ENCODE measurements at places on chromosomes 2 and 18. TPM values are rescaled to one million over a fixed set of nuclear protein-coding genes. Genes with fewer than 3 reads are reported as not detected.

SPAG16 gene
- 17.3 TPM for total RNA-seq

TCF4 gene
- 9.3 TPM for total RNA-seq

GCG gene
- total RNA-seq: not detected

ANKRD30BL gene
- not detected for total RNA-seq

KIF5C gene
- 4.7 TPM for total RNA-seq

ANKRD36 gene
- total RNA-seq: 5.4 TPM

DOCK10 gene
- total RNA-seq: 2.1 TPM

RAD51AP2 gene
- not detected for total RNA-seq

RGPD4 gene
- total RNA-seq: not detected

GPR75 gene
- total RNA-seq: 1.5 TPM

- DNase-seq: no peak
These were observed 13.2 kb downstream of the CNNM4 start for GRCh38 chr2:96773922-96774321.

DNA sequence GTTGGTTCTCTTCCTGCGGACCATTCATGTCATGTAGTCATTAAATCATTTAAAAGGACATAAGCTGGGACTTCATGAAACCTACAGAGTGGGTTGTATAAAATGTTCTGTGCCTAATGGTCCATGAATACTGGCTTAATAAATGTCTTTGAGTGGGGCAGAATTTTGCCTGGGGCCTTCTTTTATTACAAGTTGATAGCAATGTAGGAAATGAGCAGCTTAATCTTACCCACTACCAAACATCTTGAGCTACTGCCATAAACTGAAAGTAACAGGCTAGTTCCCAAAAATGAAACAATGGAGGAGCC lies 130.9 kb downstream of the TMEM17 start:
- no peak for DNase-seq

GRCh38 chr18:57497372-57498294 lies 62.5 kb downstream of the ONECUT2 start:
- DNase-seq: no peak

DNA sequence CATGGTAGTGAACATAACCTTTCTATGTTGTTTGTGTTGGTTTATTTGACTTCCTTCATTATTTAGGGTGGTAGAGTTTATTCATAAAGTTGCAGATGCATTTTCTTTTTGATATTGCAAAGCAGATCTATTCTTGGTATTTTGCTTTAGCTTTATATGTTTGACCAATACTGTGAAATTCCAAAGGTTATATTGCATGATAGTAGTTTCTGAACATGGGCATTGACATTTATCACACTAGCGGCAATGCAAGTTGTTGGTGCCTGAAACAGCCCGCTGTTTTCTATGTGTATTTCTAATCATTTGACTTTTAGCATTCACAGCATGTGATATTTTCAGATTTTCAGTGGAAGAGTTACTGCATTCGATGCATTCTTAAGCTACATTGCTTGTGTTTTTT lies 87.2 kb downstream of the ASXL3 start:
- DNase-seq: no peak

DNA sequence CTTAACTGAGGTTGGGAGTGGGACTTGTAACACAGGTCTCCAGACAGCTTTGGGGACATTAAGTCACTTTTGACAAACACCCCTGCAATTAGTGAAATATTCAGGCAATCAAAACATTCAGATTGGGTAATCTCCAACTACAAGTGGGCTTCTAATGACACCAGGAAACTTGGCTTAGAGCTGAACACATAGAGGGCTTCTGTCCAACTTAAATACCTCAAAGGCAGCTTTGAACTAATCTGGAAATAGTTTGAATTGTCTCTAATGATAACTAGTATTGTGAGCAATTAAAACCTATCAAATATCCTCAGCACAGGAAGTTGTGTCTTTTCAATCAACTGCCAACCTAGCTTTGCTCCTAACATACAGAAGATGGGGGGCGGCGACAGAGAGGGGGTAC lies 5.1 kb upstream of the ASPRV1 start:
- DNase-seq: no peak

DNA sequence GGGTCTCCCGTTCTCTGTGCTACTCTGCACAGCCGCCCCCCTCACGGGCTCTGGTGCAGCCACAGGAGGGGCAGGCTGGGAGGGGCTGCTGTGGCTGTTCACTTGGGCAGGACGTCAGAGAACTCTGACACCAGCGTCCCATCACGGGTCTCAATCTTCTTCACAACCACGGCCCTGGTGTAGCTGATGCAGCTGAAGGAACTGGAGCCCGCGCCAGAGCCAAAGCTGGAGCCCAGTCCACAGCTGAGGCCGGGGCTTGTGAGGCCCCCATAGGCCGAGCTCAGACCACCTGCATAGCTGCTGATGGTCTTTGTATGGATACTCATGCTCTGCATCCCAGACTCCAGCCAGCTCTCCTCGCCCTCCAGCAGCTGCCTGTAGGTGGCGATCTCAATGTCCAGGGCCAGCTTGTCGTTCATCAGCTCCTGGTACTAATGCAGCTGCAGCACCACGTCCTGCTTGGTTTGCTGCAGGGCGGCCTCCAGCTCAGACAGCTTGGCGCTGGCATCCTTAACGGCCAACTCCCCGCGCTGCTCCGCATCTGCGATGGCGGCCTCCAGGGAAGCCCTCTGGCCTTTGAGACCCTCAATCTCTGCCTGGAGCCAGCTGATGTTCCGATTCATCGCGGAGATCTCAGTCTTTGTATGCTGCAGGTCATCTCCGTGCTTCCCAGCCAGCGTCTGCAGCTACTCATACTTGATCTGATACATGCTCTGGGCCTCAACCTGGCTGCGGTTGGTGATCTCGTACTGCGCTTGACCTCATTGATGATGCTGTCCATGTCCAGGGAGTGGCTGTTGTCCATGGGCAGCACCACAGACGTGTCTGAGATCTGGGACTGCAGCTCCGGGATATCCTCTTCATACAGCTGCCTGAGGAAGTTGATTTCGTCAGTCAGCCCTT lies 7.4 kb upstream of the DUSP19 start:
- no peak for DNase-seq

- no peak for DNase-seq
These were observed 49.4 kb upstream of the PKDCC start for GRCh38 chr2:41998186-41999127.

DNA sequence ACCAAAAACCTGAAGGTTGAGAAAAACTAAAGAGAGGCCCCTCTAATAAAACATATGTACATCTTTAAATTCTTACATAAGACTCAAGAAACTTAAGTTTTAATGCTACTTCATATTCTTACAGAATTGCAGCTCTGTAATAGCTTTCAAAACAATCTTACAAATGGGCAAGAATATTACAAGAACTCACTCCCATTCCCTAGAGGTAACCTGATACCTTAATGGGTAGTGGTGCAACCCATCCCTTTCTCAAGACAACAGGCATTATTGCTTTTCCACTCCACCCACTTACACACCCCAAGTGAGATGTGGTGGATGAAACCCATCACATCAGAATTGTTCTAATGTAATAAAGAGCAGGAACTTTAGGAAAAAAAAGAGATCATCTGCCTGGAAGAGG lies 103.7 kb downstream of the RBMS1 start:
- no peak for DNase-seq

GRCh38 chr2:189527041-189527750 lies 53.4 kb downstream of the SLC40A1 start:
- no peak for DNase-seq

DNA sequence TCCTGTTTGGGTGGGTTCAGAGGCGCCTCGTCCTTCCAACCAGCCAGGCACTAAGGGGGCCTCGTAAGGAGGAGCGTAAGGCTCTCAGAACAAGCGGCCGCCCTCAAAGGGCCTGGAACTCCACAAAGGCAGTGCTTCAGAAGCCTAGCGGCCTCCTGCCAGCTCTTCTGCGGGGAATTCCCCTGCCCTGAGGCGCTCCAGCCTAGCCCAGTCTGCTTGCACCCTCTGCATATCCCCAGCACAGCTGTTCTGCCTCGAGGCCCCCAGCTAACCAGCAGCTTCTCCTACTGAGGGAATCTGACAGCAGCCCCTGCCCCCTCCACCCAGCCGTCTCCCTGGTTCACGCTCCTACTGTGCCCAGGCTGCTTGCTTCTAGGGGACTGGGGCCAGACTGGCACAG lies 265.9 kb downstream of the TFCP2L1 start:
- no peak for DNase-seq

DNA sequence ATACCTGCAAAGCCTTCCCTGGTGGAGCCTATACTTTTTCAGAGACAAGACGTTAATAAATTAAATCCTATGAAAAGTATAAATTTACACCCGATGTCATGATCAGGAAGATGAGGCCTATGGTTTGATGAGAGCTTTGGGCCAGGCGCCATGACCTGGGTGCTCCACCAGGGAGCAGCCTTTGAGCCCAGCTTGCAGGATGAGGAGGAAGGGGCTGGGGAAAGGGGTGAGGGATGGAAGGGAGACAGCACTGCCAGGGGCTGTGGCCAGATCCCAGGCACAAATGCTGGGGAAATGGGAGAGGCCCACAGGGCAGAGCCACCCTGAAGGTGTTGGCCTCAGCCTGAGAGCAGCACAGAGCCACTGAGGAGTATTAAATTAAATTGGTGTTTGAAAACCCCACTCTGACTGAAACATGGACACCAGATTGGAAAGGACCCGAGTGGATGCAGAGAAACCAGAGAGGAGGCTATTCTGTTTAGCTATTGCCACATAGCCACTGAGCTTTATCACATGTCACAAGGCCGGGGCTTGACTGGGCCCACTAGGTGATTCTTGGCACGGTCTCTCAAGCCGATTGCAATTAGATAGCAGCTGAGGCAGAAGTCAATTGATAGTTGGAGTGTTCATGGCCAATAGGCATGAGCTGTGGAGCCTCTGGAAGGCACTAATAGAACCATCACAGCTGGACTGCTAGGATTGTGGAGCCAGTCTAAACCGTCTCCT lies 9.6 kb upstream of the FAHD2A start:
- no peak for DNase-seq

GRCh38 chr2:197596766-197597165 lies 78.6 kb downstream of the RFTN2 start:
- no peak for DNase-seq

DNA sequence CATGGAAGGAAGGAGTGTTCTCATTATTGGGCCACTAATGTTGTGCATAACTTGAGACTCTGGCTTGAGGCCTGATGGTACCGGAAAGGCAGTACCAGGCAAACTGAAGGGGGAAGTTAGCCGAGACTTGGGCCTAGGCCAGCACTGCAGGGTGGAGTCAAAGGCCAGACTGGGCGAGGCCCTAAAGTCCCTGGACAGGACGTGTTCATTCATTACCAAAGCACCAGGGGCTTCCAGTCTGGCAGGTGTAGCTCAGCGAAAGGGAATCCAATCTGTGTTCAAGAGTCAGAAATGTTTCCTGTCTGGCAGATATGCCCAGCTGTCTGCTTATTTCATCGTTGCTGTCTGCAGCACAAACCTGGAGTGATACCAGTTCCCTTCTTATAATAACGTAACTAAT lies 4.7 kb upstream of the ITSN2 start:
- peak; percentile 36 for DNase-seq

GRCh38 chr2:85926931-85927661 lies 38.3 kb upstream of the ST3GAL5 start:
- DNase-seq: no peak

DNA sequence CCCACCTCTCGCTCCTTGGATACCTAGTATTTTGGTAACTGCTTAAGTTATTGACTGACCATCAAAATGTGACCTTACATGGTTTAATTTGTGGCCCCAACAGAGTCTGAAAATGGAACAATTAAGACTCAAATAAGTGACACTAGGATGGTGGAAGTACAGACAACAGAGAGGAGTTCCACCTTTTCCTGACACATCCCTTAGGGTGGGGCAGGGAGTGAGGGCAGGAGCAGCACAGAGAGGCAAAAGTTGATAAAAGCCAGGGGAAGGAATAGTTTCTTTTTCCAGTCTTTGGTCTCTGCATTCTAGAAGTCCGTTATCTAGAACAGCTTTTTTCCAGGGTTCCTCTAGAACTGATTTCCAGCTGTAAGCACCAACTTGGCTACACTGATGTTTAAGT lies 32.2 kb downstream of the FTCDNL1 start:
- no peak for DNase-seq

DNA sequence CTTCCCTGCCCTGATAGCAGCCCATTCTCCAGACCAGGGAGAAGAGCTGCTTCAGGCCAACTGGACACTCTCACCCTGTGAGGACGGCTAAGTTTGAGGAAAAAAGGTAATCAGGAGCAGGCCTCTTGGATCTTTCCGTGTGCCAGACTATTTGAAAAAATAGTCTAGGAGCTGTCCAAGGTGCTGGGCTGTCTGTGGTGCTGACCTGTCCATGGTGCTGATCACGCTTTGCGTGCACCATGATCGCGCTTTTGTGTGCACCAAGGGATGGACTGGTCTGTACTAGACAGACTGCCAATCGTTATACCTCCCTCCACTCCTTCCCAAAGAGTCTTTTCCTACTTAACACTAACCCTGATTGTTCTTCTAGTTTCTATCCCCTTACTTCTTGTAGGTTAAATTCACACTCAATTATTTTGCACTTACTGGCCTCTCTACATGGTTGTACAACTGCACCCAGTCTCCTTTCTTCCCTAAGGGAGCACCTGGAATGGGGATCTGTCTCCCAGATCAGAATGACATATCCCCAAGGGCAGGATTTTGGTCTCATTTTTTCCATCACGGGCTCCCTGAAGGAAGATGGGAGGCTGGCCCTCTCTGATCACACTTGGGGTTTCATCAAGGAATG lies 295.4 kb downstream of the CELF4 start:
- no peak for DNase-seq

DNA sequence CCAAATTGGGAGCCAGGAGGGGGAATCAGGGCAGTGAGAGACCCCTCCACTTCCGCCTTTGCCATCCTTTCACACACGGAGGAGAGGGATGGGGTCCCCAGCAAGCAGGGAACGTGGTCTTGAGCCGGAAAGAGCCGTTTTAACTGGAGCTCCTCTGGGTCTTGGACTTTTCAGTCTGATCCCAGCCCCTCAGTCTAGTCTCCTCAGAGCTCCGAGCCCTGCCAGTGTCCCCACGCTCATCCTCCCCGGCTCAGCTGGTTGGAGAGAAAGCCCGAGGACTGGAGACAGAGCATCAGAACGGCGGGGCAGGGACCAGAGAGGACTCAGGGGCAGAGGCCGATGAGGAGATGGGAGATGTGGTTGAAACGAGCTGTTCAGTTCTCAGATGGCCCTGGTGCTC lies 26.1 kb upstream of the OTOF start:
- no peak for DNase-seq

- no peak for DNase-seq
These were observed 132.9 kb downstream of the NR4A2 start for GRCh38 chr2:156199588-156199987.

GRCh38 chr2:133908171-133908570 lies 339.9 kb upstream of the NCKAP5 start:
- DNase-seq: no peak

- DNase-seq: no peak
These were observed 138.4 kb downstream of the EIPR1 start for GRCh38 chr2:3238951-3239841.

- no peak for DNase-seq
These were observed 1.5 kb downstream of the TMEM87B start for GRCh38 chr2:112056626-112056987.

- DNase-seq: no peak
These were observed 143.1 kb downstream of the INHBB start for GRCh38 chr2:120489023-120489422.

All from epithelial cell of proximal tubule (primary cell).